H7 (cell line): ENCODE measurements at places on chromosomes 4 and X. TPM values are rescaled to one million over a fixed set of nuclear protein-coding genes. Genes with fewer than 3 reads are reported as not detected.

Gene AREG
- total RNA-seq = not detected in 2 replicates

Gene MYOZ2
- total RNA-seq = not detected in 2 replicates

Gene RHOXF2
- not detected in 2 replicates for total RNA-seq

GRCh38 chr4:67929426-67929825 is 33.9 kb downstream of the TMPRSS11A start:
- no peak for DNase-seq

DNA sequence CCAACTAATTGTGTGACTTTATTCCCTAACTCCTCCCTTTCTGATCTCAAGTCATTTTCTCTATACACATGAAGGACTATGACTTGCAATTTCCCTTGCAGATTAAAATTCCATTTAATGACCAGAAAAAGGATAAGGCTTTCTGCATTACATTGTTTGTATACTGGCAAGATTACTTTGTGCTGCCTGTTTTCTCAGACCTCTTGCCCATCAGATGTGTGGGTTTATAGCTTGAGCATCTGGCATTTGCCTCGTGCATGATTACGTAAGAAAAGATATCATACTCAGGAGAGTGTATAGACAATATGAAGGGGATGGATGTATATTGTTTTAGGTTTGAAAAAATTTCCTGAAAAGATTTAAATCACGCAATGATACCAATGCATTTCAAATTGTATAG is 593.8 kb upstream of the SLIT2 start:
- no peak for DNase-seq

GRCh38 chr4:158155656-158156356 is 17.0 kb downstream of the GASK1B start:
- no peak for DNase-seq

DNA sequence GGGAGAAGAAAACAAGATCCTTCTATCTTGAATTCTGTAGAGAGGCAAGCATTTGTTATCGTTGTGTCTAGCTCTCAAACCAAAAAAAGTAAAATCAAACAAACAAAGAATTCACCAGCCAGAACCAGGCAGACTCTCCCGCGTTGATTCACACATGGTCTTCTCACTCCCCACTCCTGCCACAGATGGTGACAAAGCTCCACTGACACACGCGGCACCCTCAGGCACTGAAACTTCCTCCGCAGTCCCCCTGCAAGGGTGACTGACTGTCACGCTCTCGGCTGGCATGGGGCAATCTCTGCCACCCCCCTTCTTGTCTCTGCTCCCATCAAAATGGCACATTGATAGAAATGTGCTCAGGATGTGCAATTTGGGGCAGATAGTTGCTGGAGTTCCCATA is 304.9 kb downstream of the DHX15 start:
- DNase-seq = no peak

- DNase-seq = no peak
Observed at GRCh38 chr4:17128268-17128667, 229.8 kb upstream of the LDB2 start.

DNA sequence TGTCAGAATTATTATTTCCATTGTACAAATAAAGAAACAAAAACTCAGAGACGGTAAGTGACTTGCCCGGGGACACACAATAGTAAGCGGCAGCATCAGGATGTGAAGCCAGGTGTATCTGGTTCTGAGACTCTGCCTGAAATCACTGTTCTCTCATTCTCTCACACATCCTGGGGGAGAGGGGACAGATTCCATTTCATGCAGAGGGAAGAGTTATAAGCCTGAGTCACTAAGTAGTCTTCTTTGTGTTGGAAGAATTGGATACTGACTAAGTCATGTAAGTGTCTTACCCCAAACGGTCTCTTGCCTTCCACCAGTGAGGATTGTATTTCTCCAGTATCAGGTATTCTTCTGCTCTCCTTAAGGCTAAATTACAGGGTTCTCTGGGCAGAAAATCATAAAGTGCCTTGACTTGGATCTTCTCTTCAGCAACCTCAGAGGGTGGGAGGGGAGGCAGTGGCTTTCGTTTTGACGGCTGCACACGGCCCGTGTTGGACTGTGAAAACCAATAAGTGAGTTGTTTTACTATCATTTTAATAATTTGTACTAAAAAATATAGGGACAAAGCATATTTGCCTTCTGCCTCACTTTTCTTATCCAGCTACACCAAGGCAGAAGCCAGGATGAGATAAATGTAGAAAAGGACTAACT is 21.9 kb downstream of the TXK start:
- DNase-seq = no peak

- DNase-seq = no peak
Observed at GRCh38 chr4:164948975-164949374, 28.5 kb downstream of the TRIM61 start.

Gene MAGEA2B
- total RNA-seq = 3.1 TPM in 1 of 2 replicates, not detected in the other

Gene PDZD4
- 73.0 and 76.3 TPM in 2 replicates for total RNA-seq

GRCh38 chrX:13868591-13868990 is 51.7 kb upstream of the GPM6B start:
- DNase-seq = no peak

Gene STATH
- not detected in 2 replicates for total RNA-seq

DNA sequence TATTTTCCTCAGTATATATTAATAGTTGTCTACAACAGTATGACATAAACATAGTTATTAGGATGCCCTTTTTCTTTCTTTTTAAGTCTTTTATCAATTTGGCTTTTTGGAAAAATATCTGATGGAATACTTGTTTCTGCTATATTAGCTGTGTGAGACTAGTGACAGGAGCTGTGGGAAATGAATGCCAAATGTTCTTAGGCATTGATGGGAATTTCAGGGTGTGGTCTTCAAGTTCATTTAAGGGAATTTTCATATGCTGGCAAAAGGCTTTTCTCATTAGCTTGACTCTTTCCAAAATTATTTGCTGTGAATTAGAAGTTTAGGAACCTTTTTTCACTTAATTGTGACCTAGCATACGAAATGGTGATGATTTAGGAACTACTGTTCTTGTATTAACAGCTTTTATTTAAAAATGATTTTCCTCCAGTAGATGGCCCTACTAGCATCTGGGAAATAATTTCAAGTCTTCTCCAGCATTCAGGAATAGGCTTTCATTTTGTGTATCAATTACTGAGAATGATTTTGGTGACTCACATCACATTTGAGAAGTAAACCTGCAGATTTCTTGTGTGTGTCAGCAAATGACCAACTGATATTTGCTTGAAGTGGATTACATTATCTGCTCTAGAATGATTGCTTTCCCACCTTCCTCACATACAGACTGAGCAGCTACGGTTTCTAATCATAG is 70.9 kb downstream of the HTT start:
- no peak for DNase-seq

DNA sequence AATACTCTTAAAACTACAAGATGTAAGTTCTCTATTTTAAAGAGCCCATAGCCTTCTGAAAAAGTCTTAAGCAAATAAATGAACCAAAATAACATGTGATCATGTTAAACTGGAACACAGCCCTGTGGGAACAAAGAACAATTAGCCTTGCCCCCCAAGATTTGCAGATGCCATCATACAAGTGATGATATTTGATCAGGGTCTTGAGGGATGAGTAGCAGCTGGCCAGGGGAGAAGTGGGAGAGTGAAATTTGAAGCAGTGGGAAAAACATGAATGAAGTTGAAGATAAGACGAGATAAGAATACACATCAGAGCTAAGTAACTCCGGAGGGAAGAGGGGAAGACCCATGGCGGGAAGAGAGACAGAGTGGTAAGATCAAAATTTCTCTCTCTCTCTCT is 450.1 kb upstream of the FTHL17 start:
- DNase-seq = no peak

GRCh38 chr4:123675567-123675966 is 279.0 kb downstream of the SPRY1 start:
- DNase-seq = no peak

GRCh38 chrX:47584714-47585113 is 2.5 kb downstream of the TIMP1 start:
- no peak for DNase-seq

GRCh38 chrX:39808471-39808917 is 289.3 kb downstream of the BCOR start:
- no peak for DNase-seq

DNA sequence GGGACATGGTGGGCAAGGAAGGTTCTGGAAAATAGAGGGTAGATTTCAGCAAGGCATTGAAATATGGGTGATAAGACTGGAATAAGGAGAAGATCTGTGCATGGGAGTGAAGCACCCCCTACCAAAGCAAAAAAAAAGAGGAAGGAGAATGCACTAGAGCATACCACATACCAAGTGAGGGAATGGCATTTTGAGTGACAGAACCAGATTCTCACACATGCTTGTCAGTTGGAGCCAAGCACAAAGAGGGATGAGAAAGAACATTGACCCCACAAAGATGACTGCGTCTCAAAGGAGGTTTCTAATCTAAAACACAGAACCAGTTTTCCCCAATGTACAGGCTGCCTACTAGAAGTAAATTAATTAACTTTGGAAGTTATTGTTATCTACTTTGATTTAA is 140.3 kb upstream of the SMAD1 start:
- DNase-seq = no peak

GRCh38 chrX:96721354-96721753 is 36.7 kb downstream of the DIAPH2 start:
- no peak for DNase-seq

DNA sequence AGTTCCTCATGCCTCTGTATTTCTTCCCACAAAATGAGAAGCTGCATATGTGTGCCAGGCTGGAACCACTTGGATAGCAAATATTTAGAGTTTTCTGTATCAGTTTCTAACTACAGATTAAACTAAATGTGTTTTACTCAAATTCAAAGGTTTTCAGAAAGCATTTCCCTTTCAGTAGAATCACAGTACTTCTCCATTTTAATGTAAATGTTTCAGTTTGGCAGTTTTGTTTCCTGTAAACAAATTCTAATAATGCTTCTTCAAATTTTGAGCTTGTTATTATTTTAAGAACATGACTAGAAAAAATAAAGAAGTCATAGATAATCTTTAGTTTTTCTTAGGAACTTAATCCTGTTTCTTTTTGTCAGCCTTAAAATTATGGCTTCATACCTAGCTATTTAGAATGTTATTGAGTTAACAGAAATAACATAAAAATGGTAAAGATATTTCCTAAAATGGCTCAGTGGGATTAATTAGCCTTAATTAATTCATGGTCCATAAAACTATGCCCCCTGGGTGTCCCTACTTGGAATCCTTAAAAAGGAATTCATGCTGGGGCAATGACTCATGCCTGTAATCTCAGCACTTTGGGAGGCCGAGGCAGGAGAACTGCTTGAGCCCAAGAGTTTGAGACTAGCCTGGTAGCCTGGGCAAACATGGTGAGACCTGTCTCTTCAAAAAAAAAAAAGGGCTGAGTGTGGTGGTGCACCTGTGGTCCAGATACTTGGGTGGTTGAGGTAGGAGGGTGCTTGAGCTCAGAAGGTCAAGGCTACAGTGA is 83.8 kb upstream of the GPR34 start:
- DNase-seq = no peak

Gene CFAP47
- total RNA-seq = 0.07 TPM in 1 of 2 replicates, not detected in the other

GRCh38 chr4:98204236-98204553 is 57.0 kb upstream of the RAP1GDS1 start:
- DNase-seq = no peak

DNA sequence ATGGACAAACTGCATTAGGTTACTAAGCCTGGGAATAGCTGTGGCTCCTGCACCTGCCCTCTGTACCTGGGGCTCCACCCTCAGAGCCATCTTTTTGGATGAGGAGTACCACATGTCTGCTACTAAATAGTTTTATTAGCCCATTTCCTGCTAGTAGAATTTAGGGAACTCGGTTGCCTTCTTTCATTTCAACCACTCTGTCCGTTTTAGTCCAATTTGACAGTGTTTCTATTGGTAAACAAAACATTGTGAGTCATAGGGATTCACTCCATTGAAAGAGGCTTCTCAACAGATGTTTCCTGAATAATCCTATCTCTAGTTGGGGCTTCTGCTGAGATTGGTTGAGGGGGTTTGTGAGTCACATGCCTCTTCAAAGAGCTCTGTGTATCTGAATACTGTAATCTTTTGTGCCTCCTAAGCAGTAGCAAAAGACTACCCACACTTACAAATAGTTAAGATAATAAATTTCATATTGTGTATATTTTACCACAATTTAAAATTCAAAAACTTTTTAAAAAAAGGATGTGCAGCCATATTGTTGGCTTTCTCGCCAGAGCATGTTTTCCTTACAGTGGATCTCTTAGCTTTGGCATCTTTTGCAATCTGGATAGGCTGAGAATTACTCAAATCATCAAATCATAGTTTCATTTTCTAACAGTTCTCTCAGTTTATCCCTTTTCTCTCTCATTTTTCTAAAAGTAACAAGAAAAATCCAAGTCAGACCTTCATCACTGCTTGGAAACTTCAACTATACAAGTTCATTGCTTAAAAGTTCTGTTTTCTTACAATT is 9.9 kb downstream of the FAM200B start:
- no peak for DNase-seq

Gene FATE1
- total RNA-seq = 0.11 TPM in 1 of 2 replicates, not detected in the other

Gene LRBA
- 47.3 and 64.3 TPM in 2 replicates for total RNA-seq

GRCh38 chr4:13171292-13172057 is 312.7 kb downstream of the RAB28 start:
- DNase-seq = no peak

GRCh38 chrX:31508338-31508737 is 436.5 kb upstream of the FTHL17 start:
- no peak for DNase-seq

Gene GLRA3
- total RNA-seq = 0.04 and 0.28 TPM in 2 replicates

GRCh38 chrX:39773923-39774773 is 323.6 kb downstream of the BCOR start:
- DNase-seq = no peak

DNA sequence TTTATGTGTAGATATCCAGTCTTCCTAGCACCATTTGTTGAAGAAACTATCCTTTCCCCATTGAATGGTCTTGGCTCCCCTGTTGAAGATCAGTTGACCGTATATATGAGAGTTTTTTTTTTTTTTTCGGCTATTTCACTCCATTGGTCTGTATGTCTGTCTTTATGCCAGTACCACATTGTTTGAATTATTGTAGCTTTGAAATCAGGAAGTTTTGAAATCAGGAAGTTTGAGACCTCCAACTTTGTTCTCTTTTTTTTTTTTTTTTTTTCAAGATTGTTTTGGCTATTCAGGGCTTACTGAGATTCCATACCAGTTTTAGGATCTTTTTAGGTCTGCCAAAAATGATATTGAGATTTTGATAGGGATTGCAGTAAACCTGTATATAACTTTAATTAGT is 4.3 kb upstream of the SCD5 start:
- no peak for DNase-seq

DNA sequence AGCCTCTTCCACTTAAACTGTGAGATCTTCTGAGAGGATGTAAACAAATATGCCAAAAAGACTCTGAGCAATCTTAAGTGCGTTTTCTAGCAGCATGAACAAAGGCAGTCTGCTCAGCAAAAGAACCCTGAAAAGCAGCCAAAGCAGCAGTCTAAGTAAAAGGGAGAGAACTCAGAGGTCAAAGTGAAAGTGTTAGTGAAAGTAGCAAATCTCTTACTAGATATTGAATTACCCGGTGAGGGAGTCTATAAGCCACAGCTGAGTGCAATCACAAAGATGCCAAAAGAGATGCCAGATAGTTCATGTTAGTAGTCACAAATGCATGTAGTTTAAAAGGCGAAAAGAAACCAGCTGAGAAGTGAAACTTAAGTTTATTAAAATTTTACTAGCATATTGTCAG is 7.9 kb upstream of the GNRHR start:
- DNase-seq = no peak
